ENCODE measurements at places on chromosomes 6 and 20.

DNA sequence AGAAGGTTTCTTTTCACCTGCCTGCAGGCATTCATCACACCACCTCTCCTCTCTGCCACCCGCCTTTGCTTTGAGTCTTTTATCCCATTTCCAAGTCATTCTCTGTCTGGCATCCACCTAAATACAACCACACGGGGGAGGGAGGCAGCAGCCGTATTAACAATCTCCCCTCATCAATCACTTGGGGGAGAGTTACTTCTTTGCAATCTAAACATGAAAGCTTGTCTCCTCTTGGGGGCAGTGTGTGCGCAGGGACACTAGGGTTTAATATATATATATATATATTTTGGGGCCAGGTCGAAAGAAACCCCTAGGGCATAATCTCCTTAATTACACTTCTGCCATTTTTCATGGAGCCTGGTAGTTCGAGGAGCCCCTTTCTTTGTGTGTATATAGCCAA is 214.5 kb downstream of the TSHZ2 start:
- DNase-seq: no peak

GRCh38 chr20:40868551-40869217 is 159.9 kb upstream of the TOP1 start:
- no peak for DNase-seq

- no peak for DNase-seq
These were observed 134.1 kb downstream of the FAM83B start for GRCh38 chr6:54980511-54981275.

DNA sequence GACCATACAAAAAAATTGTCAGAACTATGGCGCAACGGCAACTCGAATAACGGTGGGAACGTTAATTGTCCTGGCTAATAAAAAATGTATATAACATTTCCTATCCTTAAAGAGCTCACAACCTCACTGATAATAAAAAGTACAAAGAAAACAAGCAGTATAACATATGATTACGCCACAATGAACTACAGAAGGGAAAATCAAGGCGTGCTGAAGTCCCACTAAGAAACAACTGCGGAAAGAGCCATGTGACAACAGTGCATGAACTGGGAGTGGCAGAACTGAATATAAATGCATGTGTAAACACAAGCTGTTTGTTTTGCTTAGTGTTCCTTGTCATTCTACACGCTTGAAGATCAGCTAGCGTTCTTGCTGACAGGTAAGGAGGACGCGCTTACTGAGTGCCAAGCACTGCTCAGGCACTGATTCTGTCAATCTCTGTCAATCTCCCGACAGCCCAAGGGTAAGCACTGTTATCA is 466 bp upstream of the PSMB1 start:
- DNase-seq: no peak

DNA sequence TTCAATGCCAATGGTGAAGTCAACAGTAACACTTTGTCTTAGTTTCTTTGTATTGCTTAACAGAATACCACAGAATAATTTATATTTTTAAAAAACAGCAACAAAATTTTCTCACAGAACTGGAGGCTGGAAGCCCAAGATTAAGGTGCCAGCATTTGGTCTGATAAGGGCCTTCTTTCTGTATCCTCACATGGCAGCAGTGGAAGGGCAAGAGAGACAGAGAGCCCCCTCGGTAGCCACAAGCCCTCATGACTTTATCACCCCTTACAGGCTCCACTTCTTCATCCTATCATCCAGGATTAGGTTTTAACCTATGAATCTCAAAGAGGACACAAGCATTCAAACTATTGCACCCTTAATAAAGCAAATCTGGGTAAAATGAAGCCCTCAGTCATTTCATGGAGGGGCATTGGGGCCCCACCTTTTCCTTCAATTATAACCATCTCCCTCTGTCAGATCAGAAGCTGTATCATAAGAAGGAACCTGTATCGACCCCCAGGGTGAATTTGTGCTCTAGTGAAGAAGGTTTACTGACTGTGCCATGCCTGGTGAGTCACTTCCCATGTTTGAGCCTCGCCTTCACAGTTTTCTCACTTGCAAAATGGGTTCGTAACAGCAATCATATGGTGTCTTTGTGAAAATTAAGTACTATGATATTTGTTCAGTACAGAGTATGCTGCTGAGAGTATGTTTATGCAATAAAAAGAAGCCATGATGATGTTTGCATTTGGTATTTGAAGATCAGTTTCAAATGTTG is 178.2 kb downstream of the LRFN2 start:
- no peak for DNase-seq

GRCh38 chr6:126665551-126665950 is 325.6 kb downstream of the CENPW start:
- no peak for DNase-seq

GRCh38 chr20:6576726-6577125 is 190.8 kb upstream of the BMP2 start:
- no peak for DNase-seq

DNA sequence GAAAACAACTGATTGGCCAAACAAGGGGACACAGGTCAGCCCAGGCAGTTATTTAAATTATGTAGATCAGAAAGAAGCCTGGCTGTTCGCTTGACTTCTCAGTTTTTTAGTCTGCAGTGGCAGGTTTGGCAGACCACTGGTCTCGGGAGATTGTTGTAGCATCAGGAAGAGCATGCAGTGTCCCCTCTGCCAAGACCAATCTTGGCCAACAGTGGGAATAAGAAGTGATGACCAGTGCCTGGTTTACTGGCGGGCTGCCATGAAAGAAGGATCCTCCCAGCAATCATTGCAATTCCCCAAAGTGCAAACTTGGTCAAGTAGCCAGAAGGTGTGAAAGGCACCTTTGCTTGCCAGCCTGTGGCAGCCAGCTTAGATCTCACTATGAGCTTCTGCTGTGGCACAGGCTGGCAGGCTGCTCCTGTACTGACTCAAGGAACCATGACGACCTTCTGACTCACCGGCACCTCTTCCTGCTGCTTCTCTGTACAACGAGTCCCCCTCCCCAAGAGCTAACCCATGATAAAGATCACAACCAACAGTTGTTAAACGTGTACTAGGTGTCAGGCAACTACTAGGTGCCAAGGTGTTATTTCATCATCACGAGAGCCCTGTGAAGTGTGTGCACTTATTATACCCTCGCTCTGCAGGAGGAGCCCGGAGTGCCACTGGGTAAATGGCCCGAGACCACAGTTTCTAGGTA is 76.8 kb upstream of the DUSP22 start:
- no peak for DNase-seq

DNA sequence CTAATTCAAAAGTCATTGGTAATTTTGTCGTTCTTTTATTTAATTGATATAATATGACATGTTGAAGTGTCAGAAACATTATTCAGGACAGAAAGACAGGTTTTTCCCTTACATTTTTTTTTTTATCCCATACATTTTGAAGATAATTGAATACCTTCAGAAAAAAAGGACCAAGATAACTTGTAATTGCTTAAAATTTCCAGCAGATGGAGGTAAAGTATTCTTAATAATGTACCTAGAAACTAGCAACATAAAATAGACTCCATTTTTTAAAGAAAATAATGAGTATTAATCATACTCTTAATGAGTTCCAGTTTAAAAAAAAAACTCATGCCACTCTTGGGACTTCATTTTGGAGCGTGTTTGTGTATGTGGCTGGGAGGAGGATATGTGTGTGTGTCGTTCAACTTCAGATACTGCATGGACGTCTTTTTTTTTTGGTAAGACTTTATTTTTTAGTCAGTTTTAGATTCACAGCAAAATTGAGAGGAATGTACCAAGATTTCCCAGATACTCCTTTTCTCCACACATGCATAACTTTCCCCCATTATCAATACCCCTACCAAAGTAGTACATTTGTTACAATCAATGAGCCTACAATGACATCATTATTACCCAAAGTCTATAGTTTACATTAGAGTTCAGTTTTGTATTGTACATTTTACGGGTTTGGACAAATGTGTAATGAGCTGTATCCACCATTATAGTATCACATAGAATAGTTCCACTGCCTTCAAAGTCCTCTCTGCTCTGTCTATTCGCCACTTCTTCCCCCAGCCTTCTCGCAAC is 79.4 kb downstream of the ROS1 start:
- DNase-seq: no peak

- DNase-seq: no peak
These were observed 36.1 kb downstream of the CRYBG1 start for GRCh38 chr6:106396426-106397220.

DNA sequence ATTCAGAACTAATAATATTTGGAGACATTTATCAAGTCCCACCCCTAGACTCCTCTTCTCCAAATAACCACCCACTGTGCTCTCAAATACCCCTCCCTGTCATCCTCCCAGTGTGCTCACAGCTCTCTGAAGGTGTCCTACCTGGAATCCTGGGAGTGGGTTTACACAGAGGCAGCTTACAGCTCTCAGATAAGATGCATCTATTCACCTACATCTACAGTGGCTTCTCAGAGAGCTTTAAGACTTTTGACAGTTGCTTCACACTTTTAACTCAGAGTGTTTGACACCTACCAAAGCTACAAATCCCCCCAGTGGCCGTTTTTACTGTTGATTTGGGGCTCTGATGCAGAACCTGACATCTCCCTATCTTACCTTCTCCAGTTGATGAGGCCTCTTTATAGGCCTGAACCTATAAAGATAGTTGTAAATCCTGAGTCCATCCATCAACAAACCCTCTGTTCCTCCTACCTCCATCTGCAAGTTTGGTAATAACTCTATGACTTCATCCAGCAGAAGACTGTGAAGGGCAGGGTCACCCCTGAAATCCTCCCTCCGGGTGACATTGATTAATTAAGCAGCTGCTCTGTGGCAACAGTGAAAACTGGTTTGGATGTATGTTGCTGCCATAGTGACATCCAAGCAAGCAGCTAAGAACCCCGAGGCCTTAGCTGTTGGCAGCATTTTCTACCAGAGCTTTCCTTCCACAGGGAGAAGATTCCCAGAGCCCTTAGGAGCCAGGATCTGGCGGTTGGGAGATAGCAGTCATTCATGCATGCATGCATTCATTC is 226.1 kb upstream of the RREB1 start:
- no peak for DNase-seq

- DNase-seq: no peak
These were observed at the start of gene SLC17A2 for GRCh38 chr6:25930532-25931410. Gene SLC17A2, minus strand, starts transcription at chr6:25930691. Its CDS starts 4,895 bp downstream, at chr6:25925796.

- DNase-seq: no peak
These were observed 141.5 kb upstream of the PDE7B start for GRCh38 chr6:135710042-135710441.

DNA sequence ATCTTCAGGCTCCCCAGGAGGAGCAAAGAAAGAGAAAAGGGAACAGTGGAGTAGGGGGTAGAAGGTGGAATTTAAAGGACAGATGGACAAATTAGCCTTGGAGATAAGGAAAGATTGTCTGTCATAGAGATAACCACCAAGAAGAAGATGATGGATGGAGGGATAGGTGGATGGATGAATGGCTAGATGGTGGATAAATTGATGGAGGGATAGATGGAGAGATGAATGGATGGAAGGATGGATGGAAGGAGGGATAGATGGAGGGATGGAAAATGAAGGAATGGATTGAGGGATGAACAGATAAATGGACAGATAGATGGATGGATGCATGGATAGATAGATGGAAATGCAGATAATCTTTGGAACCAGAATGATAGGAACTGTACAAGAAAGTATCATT is 102.8 kb downstream of the TNFAIP3 start:
- no peak for DNase-seq

DNA sequence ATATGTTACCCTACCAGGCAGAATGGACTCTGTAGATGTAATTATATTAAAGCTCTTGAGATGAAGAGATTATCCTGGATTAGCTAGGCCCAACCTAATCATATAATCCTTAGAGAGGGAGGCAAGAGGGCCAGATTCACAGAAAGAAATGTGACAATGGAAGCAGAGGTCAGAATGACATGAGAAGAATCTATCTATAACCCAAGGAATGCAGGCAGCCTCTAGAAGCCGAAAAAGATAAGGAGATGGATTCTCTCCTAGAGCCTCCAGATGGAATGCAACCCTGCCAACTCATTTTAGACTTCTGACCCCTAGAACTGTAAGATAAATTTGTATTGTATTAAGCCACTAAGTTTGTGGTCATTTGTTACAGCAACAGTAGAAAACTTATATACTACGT is 12.3 kb downstream of the PXT1 start:
- no peak for DNase-seq

GRCh38 chr20:36491901-36492617 is 49.3 kb upstream of the MYL9 start:
- DNase-seq: no peak

DNA sequence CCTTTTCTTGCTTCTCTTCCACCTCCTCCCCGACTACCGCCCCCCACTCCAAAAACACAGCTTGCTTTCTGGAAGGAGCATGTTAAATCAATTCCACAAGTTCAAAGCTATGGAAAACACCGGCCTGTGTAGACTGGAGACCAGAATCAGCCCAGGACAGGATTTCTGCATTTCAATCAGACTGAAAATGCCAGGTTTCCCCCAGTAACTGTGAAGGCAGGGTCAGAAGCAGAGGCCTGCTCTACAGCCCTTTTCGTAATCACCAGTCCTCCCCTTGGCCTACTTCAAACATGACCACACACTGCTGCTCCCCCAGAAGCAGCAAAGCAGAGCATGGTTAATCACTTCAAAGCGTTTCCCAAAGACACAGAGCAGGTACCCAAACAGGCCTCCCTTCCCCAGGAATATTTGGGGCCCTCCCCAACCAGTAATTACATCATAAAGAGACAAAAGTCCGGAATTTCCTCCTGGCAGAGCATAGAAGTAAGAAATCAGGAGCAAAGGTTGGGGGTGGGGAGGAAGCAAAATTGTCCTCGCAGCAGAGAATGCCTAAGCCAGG is 38.4 kb downstream of the ZMYND8 start:
- no peak for DNase-seq

GRCh38 chr20:60115451-60115850 is 157.2 kb downstream of the CDH26 start:
- no peak for DNase-seq

DNA sequence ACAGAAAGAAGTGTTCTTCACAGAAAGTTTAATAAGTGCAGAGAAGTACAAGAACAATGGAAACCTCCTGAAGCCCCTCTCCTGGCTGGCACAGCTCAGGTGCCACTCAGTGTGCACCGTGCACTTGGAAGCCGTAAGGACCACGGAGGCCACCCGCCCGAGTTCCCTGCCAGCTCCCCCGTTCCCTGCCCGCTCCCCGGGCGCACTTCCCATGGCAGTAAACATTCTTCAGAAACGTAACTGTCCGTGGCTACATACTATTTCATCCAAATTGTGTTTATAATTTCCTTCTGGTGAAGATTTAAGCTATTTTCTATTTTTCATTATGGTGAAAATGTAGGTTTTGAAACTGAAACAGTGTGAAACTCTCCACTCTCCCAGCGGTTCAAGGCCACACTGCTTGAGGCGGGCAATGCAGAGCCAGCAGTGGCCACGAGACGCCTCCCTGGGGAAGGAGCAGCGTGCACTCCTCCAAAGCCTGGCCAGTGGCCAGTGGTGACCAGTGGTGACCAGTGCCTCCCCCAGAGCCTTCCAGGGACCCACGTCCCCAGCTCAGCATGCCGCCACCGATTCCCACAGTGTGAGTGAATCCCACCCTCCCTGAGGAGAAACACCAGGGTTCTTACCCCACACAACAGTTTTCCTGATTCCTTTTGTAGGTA is 46.4 kb downstream of the TAF4 start:
- DNase-seq: no peak

DNA sequence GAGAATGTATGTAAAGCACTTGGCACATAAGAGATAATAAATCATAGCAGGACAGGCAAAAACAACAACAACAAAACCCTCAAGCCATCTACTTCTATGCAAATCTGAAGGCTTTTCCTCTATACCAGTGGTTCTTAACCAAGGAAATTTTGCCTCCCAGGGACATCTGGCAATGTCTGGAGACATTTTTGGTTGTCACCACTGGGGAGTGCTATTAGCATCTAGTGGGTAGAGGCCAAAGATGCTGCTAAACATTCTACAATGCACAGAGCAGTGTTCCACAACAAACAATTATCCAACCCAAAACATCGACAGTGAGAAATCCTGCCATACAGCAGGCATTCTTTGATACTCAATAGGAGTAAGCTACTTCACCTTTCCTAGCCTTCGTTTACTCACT is 28.2 kb downstream of the NDRG3 start:
- no peak for DNase-seq
